DMS53 (cell line): ENCODE measurements at places on chromosomes 6 and 20.
A peak's percentile ranks its signal among the peaks of the same experiment; 100 is the strongest.

DNA sequence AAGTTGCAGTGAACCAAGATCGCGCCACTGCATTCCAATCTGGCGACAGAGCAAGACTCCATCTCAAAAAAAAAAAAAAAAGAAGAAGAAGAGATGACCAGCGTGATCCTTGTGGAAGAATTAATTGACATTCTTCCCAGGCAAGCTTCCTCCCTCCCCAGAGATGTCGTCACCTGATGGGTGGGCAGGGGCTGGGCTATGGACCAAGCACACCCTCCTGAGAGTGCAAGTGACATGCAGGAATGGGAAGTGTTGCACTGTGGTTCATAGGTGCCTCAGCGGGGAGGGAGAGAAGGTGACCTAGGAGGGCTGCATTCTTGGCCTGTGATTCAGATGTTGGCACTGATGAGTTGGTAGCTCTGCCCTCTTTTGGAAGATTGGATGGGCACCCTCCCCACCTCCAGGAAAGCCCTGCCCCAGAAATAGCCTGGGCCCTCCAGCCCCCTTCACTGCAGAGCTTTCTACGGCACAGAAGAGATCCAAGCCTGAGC is 37.8 kb downstream of the TAF8 start:
- DNase-seq, result no peak

DNA sequence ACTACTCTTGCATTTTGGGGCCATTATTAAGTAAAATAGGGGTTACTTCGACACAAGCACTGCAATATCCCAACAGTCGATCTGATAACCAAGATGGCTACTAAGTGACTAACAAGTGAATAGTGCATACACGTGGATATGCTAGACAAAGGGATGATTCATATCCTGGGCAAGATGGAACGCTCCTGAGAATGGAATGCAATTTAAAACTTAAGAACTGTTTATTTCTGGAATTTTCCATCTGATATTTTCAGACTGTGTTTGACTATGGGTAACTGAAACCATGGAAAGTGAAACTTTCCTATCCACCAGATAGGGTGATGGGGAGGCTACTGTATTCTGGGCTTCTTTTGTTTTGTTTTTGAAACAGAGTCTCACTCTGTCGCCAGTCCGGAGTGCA is 66.5 kb downstream of the ILRUN start:
- DNase-seq, result peak; percentile 6

DNA sequence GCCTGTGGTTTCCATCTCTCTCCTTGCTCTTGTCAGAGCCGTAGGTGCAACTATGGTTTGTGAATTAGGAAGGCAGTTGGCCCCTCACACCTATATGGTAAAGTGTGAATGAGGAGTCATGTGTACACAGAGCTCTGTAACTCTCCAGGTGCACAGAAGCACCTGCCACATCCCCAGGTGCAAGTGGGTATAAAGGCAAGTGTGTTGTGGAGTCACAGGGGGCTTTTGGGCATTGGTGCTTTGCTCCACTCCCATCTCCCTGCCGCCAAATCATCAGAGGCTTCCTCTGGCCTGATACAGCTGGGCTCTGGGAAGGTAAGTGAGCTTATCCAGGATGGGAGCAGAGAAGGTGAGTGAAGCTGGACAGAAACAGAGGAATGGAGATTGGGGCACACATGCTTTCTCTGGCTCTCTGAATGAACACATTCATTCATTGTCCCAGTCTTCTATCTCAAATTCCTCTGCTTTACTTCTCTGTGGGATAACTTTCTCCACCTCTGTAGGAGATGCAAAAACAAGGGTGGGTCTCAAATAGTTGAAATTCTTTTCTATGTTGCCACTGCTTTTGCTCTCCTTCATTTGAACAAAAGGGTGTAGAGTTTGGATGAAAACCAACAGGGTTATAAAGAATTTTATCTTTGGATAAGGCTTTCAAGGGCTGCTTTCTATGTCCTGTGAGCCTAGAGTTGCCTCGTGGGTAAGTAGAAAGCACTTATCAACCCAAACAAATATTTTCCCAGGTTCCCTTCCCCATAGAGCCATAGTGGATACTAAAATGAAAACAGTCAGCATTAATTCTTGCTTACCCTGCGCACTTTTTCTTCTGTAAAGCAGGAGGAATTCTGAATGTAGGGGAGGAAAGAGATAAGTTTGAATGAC is 45.0 kb upstream of the RIPOR2 start:
- peak; percentile 87 for DNase-seq

GRCh38 chr6:21601339-21601923 is 7.9 kb downstream of the SOX4 start:
- DNase-seq, result no peak

- peak; percentile 58 for DNase-seq
Observed at GRCh38 chr6:4459032-4459431, 317.2 kb upstream of the CDYL start.

GRCh38 chr6:34213772-34214171 is 22.9 kb upstream of the HMGA1 start:
- no peak for DNase-seq

DNA sequence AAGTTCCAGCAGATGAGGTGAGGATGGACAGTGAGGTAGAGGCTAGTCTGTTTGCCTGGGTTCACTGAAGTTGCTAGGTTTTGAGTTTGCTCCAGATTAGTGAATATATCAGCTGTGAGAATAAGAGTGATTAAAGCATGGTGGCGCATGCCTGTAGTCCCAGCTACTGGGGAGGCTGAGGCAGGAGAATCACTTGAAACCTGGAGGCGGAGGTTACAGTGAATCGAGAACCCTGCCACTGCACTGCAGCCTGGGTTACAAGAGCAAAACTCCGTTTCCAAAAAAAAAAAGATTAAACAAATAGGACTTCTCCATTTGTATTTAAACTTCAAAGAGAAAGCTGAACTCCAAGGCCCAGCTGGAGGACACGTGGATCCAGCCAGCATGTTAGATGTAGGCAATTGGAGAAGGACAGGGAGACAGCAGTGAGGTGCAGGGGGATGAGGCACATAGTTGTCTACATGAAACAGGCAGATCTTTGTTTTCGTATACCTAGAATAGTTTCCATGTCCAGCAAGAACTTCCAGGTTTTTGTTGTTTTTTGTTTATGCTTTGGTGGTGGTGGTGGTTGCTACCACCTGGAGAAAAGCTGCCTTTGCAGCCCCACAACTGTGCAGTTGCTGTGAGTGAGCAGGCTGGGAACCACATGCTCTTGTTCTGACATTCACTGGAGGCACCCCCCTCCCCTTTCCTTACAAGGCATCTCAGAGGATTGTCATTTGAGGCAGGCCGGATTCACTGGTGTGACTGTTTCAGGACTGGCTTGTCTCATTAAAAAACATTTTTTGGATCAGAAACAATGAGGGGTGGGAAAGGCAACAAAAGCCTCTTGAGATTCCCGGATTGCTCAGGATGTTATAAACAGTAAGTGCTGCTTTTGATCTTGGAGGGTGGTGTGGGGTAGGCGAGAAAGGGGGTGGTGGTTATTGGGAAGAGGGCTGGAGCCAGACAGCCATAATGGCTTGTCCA is 72.3 kb downstream of the JARID2 start:
- no peak for DNase-seq

GRCh38 chr20:34874094-34874654 is 1.5 kb upstream of the GGT7 start:
- DNase-seq, result peak; percentile 94

GRCh38 chr6:45808042-45808645 is 207.5 kb downstream of the CLIC5 start:
- DNase-seq, result no peak

DNA sequence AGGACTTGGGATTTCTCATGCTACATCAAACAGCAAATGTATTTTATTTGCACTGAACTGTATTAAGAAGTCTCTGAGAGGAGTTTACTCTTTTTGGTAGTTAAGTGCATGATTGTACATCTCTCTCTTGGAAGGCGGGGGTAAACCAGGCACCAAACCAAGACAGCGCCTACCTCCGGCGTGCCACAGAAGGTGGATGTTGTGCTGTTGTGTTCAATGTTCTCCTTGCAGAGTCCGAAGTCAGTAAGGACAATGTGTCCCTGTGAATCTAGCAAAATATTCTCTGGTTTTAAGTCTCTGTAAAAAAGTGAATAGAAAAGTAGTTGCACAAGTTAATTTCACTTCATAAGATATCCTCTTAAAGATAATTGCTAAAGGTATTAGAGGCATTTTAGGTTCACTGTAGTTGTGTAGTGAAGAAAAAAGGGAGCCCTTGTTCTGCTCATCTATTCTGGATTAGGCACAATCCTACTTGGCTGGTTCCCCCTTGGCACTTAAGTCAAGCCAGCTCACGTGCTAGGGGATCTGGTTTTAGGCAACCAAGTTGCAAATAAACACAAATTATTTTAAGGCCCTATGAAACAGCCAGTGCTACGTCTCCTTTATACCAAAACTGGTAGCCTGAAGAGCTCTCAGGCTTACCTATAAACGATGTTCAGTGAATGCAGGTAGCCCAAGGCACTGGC is 119.7 kb upstream of the SLC2A12 start:
- DNase-seq, result no peak

- no peak for DNase-seq
Observed at GRCh38 chr6:170143401-170144150, 147.3 kb downstream of the DLL1 start.

DNA sequence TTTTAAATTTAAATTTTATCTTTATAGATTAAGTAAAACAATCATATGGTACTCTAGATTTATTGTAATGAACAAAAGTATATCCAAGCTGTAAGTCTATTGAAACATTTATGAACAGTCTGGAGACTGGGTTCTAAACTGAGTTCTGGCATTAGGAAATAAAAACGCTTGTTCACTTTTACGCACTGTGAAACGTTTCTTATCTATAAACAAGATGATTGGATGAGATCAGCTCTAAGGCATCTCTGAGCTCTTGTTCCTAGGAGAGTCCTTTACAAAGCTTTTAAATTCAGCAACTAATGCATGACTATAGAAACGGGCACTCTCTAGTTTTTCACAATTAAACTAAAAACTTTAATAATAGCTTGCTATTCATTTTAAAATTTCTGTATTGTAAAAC is 6.8 kb downstream of the HUS1B start:
- no peak for DNase-seq

DNA sequence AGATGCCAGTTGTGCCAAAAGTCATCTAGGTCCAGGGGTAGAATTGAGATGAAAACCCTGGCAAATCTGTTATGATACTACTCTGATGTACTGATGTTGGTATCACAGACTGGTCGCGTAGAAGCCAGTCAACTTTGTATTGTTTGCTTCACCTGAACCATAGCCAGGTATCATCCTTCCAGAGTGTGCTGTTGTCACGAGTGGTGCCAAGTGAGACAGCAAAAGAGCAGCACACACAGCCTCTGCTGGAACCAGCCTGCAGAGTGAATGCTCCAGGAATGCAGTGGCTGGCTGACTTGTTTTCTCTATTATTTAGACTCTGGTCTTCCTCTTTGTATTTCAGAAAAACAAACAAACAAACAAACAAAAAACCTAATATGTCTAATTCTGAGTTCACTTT is 209.5 kb upstream of the HEY2 start:
- peak; percentile 75 for DNase-seq

DNA sequence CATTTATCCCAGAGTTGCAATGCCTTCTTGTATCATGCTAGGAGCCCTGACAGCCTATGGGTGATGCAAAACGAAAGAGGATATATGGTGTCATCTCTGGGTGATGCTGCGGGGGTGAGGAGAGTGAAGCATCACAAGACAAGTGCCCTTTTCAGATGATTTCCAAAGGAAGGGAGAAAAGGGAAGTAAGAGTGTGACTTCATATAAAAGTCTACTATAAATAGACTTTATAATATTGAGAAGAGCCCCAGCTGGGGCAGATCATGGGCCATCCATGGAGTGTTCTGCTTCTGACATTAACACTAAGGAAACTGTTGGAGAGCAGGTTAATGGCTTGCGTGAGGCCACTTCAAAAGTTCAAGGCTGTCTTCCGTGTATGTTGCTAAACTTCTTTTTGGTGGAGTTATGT is 4.4 kb downstream of the CD83 start:
- no peak for DNase-seq

DNA sequence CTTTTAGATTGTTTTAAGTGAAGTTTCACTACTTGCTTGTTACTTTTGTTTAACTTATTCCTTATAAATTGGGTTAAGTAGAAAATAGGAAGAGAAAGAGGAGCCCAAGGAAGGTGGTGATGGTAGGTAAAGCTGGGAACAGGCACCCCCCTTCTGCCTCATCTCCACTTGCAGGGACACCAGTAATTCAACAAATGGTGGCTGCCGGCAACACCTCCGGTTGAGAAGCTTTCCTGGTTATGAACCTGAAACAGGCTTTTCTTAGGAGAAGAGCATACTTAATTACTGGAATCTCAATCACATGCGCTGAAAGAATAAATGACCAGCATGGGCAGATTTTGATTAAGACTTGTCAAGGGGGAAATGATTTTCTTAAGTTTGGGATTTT is 158.9 kb upstream of the ZNF217 start:
- DNase-seq, result no peak

DNA sequence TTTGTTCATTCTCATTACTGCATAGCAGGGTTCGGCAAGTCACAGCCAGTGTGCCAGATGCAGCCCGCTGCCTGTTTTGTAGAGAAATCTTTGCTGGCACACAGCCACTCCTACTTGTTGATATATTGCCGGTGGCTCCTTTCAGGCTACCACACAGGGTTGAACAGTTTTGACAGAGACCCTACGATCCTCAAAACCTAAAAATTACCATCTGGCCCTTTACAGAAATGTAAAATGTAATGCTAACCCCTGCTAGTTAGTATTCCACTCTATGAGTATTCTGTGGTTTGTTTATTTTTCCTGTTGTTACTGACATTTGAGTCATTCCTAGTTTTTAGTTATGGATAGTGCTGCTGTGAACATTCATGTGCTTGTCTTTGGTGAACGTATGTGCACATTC is 11.5 kb downstream of the DHX35 start:
- no peak for DNase-seq

- DNase-seq, result peak; percentile 78
Observed at GRCh38 chr6:106444777-106445507, 84.4 kb downstream of the CRYBG1 start.

- peak; percentile 57 for DNase-seq
Observed at GRCh38 chr6:169801396-169802160, 50.2 kb downstream of the ERMARD start.

GRCh38 chr6:30515944-30516753 is 26.8 kb downstream of the HLA-E start:
- peak; percentile 94 for DNase-seq

DNA sequence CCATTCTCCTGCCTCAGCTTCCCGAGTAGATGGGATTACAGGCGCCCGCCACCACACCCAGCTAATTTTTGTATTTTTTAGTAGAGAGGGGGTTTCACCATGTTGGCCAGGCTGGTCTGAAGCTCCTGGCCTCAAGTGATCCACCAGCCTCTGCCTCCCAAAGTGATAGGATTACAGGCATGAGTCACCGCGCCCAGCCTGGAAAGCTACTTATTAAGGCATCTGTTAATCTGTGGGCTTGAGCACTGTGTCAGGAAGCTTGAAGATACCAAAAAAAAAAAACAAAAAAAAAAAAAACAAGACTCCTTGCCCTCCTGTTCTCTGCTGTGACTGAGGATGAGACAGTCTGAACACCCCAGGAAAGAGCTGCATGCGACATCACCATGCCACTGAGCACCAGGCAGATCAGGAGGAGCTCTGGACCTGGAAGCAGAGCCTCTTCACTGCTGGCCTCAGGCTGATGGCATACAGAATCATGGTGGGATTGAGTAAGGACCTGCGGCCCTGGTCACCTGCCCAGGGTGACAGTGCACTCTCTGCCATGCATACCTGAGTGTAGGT is 166.5 kb upstream of the SNX9 start:
- no peak for DNase-seq
